NCI-H1436 treated with DMSO at 0.1 percent for 48 hours (cell line): ENCODE measurements at places on chromosomes 11 and 22.

- DNase-seq, result no peak
Observed at GRCh38 chr22:47174096-47174495, 411.6 kb downstream of the TBC1D22A start.

- no peak for DNase-seq
Observed at GRCh38 chr22:19801340-19802000, 40.9 kb downstream of the TBX1 start.

GRCh38 chr11:44158384-44158783 is 62.9 kb downstream of the EXT2 start:
- DNase-seq, result no peak

- DNase-seq, result no peak
Observed at GRCh38 chr11:65773784-65774411, 6.9 kb downstream of the AP5B1 start.

GRCh38 chr11:57484141-57484710 is 23.9 kb downstream of the RTN4RL2 start:
- no peak for DNase-seq

DNA sequence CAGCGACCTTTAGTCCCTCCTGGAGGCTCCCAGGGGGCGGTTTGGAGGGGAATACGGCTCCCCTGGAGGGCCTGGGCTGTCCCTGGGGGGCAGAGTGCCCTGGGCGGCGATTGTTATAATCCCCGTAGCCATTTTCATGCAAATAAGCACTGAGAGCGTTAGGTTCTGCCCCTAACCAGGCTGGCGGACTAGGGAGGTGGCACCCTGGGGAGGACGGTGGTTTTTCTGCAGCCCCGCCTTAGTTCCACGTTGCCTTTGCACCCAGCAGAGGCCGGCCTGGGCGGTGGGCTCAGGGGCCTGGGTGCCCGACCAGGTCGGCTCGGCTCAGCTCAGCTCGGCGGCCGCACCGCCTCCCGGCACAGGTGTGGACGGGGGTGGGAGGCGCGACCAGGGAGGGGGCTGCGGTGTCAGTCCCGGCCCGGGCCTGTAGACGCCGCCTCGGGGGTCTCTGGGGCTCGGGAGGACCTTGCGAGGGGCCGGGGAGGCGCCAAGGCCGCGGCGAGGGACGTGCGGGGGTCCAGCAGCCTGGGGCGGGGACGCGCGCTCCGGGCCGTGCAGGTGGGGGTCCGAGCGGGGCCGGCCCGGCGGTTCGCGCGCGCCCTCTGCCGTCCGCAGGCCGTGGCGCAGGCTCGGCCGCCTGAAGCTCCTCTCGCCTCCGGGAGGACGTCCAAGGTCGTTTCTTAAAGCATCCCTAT is 2.3 kb upstream of the DUSP8 start:
- peak; percentile 68 for DNase-seq

DNA sequence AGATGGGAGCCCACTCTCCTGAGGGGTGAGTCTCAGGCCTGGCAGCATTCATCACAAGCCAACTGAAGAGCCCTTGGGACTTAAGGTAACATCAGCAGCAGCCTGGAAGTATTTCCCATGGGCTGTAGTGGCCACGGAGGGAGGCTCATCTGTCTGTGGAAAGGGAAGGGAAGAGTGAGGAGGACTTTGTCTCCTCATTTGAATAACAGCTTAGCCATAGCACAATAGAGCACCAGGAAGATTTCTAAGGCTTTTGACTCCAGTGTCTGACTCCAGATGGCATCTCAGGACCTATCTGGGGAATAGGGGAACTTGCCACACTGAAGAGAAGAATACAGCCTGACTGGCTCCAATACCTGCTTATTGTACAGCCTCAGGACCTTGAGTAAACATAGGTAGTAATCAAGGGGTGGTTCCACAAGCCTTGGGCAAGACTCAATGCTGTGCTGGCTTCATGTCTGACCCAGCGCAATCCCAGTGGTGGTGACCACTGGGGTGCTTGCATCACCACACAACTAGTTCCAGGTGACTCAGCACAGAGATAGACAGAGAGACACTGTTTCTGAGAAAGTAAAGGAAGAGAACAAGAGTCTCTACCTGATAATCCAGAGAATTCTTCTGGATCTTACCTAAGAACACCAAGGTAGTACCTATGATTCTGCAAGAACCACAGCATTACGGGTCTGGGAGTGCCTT is 510.5 kb upstream of the CCDC179 start:
- DNase-seq, result no peak

GRCh38 chr22:24401931-24402367 is 25.4 kb upstream of the ADORA2A start:
- DNase-seq, result no peak

GRCh38 chr22:16969508-16970327 is 38.3 kb downstream of the GAB4 start:
- no peak for DNase-seq

DNA sequence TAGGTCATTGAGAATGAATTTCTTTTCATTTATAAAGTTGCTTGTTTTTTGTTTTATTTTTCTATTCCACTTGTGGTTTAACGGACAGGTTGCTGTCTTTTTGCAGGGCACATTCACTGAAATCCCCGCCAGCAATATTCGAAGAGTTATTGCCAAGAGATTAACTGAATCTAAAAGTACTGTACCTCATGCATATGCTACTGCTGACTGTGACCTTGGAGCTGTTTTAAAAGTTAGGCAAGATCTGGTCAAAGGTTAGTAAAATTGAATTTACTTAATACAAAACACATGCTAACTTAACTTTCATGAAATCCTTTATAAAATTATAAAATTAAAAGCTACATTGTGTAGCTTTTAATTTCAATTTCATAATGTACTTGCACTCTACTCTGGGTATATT is 53.6 kb downstream of the PDHX start:
- DNase-seq, result no peak

DNA sequence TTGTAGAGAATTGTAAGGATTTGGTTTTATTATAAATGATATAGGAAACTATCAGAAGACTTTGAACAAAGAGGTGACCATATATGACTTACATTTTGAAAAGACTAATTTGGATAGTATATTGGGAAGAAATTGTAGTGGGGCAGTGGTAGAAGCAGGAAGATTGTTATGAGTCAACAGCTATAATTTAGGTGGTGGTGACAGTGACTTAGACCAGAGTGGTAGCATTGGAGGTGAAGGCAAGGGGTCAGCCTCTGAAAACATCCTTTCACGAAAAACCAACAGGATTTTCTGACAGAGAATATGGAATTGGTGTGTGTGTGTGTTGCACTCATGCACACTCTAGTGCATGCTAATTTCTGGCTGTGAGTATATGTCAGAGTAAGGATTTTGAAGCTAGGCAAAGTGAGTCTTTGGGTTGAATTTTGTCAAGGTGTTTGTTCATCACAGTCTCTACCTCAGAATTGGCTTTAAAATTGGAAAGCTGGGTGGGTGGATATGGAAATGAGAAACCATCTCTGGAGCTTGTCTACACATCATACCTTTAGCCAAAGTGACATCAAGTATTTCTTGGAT is 8.2 kb upstream of the HBE1 start:
- DNase-seq, result no peak

- DNase-seq, result no peak
Observed at GRCh38 chr22:27997538-27997937, 78.5 kb upstream of the PITPNB start.

- no peak for DNase-seq
Observed at GRCh38 chr11:113546757-113547507, 71.7 kb upstream of the DRD2 start.

DNA sequence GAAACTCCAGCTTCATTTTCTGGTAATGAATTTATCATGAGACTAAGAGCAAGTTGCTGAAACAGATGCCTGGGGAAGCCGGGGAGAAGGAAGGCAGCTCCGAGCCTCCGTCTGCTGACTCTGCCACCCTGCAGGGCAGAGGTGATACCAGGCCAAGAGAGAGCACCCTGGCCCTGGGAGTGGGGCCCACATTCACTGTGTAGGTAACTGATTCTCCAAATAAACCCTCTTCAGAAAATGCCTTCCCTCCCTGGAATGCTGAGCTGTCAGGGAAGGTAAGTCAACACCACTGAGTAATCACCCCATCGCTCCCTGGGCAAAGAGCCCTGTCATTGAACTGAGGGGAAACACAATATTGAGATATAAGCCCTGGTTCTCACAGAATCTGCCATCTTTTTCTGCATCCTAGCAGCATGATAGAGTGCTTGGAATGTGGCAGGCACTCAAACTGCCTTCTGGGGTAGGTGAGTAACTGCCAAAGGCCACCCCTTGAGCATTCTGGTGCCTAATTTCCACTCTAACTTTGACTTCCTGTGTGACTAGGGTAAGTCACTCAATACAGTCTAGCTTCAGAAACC is 147.6 kb downstream of the SPATA19 start:
- no peak for DNase-seq

GRCh38 chr11:35305670-35306382 is 113.5 kb downstream of the SLC1A2 start:
- DNase-seq, result no peak

- no peak for DNase-seq
Observed at GRCh38 chr11:76062733-76063132, 143.6 kb downstream of the WNT11 start.

GRCh38 chr11:66568124-66568916 is at the start of gene CTSF:
Gene CTSF, minus strand, starts transcription at chr11:66568606. Its CDS starts 120 bp downstream, at chr11:66568486.
- DNase-seq, result no peak

GRCh38 chr11:104148074-104148473 is 15.9 kb downstream of the PDGFD start:
- no peak for DNase-seq

- DNase-seq, result no peak
Observed at GRCh38 chr11:12602421-12602820, 71.8 kb upstream of the TEAD1 start.

DNA sequence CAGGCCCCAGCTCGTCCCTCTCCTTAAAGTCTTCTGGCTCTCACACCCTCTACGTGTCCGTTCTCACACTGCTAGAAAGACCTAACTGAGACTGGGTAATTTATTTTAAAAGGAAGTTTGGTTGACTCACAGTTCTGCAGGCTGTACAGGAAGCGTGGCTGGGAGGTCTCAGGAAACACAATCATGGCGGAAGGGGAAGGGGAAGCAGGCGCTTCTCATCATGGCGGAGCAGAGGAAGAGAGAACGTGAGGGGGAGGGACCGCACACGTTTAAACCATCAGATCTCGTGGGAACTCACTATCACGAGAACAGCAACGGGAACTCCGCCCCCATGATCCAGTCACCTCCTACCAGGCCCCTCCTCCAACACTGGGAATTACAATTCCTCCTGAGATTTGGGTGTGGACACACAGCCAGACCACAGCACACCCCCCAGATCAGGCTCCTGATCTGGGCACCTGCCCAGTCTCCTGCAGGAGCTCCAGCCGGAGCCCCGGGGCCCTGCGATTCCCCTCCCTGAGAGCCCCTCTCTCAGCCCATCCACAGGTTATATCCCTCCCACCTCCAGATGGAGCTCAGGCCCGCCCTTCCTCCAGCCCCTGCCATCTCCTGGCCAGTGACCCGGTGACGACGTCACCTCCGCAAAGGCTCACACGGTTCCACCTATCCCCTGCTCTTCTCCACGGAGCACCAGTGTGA is 170.2 kb downstream of the BRD1 start:
- no peak for DNase-seq

- no peak for DNase-seq
Observed at GRCh38 chr11:99015634-99016454, 4.9 kb upstream of the CNTN5 start.

DNA sequence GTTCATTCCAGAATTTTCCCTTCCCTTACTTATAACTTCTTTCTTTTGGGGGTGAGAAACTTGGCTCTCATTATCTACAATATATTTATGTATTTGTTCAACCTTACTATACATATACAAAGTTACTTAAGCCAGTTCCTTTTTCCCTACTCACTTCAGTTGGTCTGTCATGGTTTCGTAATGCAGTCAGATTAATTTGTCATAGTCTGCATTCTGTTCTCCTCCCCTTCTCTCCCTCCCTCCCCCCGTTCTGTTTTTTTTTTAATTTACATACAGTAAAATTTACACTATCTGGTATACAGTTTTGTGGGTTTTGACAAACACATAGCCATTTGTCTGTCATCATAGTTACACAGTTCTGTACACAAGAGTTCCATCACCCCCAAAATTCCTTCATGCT is 71.8 kb upstream of the ADORA2A start:
- no peak for DNase-seq

- no peak for DNase-seq
Observed at GRCh38 chr11:44008698-44009097, 39.1 kb upstream of the ACCSL start.

- DNase-seq, result no peak
Observed at GRCh38 chr11:762421-763072, 14.7 kb downstream of the GATD1 start.

DNA sequence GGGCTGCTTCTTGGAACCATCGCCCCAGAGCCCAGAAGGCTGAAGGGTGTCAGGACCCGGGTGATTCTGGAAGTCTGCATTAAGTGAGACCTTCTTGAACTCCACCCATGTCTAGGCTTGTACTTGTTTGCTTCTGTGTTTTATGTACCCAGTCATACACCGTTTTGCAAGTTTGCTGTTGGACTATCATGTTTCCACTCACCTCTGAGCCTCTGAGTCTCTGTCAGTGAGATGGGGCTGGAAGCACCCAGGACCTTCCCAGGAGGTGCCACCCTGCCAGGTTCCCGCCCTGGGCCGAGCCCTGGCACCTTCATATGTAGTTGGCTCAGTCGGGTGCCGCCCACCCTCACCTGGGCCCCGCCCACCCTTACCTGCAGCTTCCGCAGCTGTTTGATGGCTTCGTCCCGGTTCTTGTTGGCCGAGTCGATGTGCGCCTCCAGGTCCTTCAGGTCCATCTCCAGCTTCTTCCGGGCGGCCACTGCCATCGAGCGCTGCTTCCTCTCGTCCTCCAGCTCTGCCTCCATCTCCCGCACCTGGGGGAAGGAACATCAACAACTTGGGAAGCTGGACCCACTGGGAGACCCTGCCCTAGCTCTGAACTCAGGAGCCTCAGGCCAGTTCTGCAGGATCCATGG is 35.1 kb downstream of the APOL1 start:
- DNase-seq, result no peak

DNA sequence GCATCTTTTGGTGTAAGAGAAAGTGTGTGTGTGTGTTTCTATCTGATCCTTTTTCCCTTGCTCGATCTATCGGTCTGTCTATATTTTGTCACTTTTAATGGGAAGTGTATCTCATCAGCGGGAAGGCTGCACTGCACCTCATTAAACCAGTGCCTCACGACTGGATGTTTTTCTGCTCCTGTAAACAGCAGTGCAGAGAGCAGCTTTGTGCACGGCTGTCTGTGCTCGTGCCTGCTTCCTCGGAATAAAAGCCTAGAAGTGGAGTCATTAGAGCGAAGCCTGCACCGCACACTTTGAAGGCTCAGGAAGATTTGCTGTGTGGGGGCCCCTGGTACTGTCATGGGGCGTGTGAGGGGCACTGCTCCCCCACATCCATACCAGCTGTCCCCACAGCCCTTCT is 27.0 kb upstream of the PARVG start:
- no peak for DNase-seq

- DNase-seq, result no peak
Observed at GRCh38 chr22:46309526-46310085, 12.9 kb downstream of the GTSE1 start.

GRCh38 chr11:62958547-62959421 is 26.0 kb downstream of the SLC22A6 start:
- DNase-seq, result no peak

- no peak for DNase-seq
Observed at GRCh38 chr22:45538281-45538680, 35.6 kb downstream of the FBLN1 start.
